Adrenal gland (tissue), 19 donors: ENCODE measurements at places on chromosomes 7 and 10.

DNA sequence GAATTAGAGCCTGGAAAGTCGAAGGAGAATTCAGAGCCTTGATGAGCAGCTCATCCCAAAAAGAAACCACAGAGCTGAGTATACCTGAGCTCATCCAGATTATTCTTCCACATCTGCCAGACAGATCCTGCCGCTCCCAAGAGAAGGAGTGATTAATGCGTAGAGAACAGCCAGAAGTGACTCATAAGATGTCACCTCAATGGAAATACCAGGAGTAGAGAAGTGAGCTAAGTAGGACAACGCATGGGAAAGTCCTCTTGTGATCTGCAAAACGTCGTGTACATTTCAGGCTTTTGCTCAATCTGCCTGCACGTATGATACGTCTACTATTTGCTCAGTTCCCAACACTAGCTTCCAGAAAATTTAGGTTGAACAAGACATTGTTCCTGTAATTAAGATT, 230.5 kb upstream of the AUTS2 start:
- DNase-seq, result no peak

GRCh38 chr10:114611617-114612016, 46.5 kb downstream of the ABLIM1 start:
- DNase-seq, result peak; percentile 42

- no peak for DNase-seq
Measured at GRCh38 chr7:16867328-16867727, 14.5 kb downstream of the AGR3 start.

- DNase-seq, result no peak
Measured at GRCh38 chr7:46879783-46880182, 702.1 kb downstream of the TNS3 start.

GRCh38 chr7:93097388-93097787, 20.4 kb downstream of the SAMD9 start:
- no peak for DNase-seq

GRCh38 chr7:104225451-104225850, 17.6 kb upstream of the ORC5 start:
- no peak for DNase-seq

DNA sequence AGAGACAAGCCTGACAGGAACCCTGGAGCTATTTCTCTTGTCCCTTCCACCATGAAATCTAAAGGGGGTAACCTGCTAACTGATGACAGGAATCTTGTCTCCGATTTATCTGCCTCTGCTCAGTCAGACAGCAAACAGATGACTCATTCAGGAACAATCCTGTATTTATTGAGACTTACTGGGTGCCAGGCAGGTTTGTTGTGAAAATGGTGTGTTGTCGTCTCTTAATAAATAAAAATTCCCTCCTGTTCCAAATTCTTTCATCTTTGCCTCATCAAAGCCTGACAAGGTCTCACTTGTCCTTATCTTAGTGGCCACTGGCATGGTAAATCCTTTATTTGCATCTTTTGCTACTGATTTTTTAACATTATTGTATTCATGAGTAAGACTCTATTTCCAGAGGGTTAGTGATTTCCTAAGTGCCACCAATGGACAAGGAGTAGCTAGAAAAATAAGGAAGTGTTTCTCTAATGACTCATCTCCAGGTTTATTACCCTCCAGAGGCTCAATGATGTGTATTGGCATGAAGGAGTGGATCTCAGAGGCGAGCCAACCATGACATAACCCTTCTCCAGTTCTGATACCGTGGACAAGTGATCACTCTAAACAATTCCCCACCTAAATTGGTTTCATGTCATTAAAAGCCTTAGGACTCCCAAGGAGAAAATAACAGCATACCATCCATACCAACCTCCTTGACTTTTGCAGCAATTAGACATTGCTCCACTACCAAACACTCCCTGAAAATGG, 724.0 kb downstream of the GRID1 start:
- no peak for DNase-seq

GRCh38 chr10:129936923-129937300, 27.2 kb downstream of the EBF3 start:
- no peak for DNase-seq

DNA sequence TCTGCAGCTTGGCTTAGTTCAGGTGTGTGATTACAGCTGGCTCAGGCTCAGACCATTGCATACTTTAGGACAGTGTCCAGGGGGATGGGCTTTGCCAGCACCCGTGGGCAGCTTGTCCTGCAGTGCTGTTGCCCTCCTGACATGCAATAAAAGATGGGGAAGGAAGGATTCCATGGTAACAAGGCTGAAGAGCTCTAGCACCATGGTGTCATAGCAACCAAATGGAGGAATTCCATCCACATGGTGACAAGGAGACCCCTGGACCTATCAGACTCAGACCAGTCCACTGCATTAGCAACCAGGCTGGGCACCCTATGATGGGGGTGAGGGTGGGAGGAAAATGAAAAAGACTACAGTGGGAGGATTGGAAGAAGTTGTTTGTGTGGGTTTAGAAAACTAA, 49.9 kb downstream of the SORCS3 start:
- no peak for DNase-seq

DNA sequence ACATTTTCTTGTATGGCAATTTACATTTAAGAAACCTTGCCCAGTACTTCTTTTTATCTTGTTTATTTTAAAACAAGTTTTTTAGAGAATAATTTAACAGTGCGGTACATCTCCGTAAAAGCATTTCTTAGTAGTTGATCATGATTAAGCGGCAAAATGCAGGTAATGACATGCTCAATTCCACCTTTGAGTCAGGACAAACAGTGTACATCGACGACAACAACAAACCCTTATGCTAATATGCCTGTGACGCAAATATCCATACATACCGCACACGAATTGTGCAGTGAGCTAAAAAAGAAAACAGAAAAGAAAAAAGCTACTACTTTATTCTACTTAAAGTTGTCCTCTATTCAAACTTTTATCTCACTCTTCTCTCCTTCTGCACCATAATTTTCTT, 1.9 kb downstream of the MAGI2 start:
- no peak for DNase-seq

DNA sequence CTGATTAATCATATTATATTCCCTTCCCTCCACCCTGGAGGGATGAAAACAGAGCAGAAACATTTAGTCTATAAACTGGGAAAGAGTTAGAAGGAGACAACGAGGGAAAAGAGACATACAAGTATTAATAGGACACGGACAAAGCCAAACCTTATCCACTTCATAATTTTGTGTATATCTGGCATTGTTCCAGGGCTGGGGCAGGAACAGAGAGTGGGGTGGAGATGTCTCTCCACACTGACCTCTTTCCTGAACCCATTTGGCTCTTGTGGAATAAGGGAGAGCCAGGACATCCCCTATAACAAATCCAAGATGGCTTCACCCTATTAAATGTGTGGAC, 43.7 kb upstream of the TSPAN33 start:
- DNase-seq, result no peak

GRCh38 chr7:55474944-55475854, 97.1 kb downstream of the VOPP1 start:
- DNase-seq, result no peak

DNA sequence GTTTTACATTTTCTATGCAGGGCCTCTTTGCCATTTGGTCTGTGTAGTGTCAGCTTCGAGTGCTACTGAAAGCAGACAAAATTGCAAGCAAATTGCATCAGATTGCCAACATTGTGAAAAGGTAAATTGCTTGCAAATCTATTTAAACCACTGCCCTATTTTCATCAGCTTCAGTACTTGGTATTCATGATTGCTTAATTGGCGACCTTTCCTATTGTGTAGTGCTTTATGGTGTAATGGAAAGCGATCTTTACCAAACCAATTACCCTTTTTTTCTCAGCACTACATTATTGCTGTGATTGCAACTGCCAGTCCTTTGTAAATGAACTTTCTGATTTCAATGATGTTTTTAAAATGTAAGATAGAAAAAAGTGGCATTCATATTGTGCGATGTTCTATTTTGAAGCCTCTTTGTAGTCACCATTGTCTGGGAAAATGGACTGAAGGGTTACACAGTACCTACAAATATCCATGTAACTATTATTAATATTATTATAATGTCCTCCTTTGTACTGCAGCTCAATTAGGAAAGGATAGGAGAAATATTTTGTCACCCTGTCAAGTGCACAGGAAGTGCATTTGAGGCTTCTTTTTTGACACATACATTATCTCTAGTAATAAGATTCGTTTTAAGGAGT, 177.7 kb upstream of the SP8 start:
- DNase-seq, result no peak

GRCh38 chr10:79473496-79474095, 28.2 kb upstream of the ZCCHC24 start:
- no peak for DNase-seq

- no peak for DNase-seq
Measured at GRCh38 chr7:1269336-1269890, 36.7 kb downstream of the UNCX start.

- DNase-seq, result no peak
Measured at GRCh38 chr7:49885593-49886285, 112.3 kb downstream of the VWC2 start.

GRCh38 chr10:101487399-101487798, 100.7 kb downstream of the POLL start:
- no peak for DNase-seq

DNA sequence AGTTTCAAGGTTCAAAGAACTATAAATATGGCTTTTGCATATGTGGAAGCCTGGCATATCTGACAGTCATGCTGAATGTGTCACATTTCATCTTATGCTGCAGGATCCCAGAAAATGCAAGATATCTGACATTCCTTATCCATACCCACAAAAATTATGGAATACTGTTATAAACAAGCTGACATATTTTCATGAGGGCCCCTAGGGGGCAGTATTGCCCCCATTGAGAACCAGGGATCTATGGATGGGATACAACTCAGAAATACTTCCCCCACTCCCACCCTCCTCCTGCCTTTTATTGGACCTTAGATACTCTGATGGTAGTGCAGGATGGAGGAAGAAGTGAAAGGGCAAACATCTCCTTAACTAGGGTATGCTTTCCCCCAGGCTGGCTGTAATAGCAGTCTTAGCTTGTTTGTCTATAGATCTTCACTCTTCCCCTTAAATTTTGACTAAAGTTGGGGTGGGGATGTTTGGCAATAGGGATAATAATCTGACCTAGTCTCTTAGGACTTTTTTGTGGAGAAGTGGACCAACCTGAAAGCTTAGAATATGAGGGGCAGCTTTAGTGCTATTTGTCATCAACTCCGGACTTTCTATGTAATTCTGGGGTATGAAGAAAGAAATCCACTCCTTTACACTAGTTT, 3.5 kb upstream of the GNGT1 start:
- DNase-seq, result no peak

- DNase-seq, result no peak
Measured at GRCh38 chr10:4043897-4044665, 259.1 kb upstream of the KLF6 start.

GRCh38 chr10:124213899-124214510, 120.6 kb upstream of the CHST15 start:
- DNase-seq, result no peak

- no peak for DNase-seq
Measured at GRCh38 chr10:131889755-131890154, 11.1 kb upstream of the PPP2R2D start.

DNA sequence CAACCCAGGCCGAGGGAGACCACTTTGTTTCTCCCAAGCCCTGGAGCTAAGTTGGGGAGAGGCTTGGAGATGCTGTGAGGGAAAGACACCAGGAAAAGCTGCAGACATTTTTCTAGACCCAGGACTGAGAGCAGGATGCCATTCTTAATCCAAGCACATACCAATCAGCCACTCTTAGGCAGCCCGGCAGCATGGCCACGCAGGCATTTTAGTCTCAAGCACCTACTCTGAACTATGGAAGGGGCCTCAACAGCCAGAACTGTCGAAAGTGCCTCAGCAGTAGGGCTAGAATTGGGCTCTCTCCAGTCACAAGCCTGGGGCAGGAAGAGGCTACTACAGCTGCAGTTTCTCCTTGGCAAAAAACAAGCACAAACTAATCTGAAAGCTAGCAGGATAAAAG, 57.8 kb downstream of the GCC1 start:
- no peak for DNase-seq

DNA sequence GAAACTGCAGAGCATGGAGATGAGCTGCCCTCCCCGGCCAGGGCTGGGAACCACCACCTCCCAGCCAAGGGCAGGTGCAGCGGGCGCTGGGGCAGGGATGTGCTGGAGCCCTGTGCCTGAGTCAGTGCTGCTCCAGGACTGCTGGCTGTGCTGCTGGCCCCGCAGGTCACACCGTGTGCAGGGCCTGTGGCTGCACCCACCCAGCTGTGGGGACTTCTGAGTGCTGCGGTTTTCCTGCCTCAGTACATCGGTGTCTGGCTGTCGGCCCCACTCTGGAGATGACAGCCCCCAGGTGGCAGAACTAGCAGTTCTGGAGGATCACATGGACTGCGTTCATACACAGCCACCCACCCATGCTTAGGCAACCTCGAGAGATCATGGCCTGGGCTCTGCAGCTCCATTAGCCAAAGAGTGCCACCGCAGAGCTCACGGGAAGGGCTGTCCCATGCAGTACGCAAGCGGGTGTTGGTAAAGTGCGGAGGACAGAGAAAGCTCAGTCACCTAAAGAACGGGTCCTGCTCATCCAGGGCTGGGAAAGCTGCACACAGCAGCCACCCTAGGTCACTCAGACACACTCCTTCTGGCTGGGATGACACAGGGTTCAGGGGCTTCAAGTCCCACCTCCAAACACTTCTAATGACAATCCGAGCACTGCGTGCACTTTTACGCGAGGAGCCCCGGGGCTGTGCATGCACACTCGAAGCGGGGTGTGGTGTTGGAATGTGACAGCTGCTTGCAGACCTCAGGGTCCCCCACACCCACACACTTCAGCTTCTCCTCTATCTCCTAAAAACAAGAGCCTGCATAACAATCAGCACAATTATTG, 198.1 kb upstream of the PPP2R2D start:
- no peak for DNase-seq

DNA sequence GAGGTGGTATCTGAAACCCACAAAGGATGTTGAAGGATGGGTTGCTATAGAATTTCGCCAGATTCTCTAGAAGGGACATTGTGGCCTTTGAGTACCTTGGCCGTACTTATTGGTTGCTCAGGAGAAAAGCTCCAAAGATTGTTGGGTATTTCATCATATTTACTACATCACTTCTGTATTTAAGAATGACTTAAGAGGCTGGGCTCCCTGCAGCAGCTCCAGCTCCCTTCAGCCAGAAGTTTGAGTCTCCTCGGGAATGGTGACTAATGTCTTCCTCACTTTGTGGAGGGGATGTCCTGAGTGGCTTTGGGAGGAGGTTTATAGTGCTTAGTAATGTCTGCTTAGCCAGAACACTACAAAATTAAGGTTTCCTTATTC, 18.1 kb downstream of the MINDY4 start:
- no peak for DNase-seq

DNA sequence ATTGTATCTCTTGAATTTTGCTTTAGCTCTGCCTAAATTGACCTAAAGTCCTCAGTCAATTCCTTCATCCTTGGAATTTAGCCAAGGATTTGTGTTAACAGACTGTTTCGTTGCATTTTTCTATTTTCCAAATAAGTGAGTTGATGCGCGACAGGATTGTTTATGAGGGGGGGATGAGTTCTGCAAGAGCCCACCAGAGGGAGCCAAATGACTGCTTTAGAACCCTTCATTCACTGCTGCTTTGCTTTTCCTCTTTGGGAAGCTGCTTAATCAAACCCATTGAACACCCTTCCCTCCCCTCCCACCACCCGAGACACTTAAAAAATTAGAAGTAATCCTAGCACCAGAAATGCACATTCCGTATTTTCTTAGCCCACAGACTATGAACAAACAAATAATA, 33.7 kb upstream of the PTF1A start:
- DNase-seq, result peak; percentile 50
